Stimulated activated CD4-positive, alpha-beta T cell treated with anti-CD3 and anti-CD28 coated beads, TNF-alpha, amount 100 ng/mL, for 1 hour (primary cell): ENCODE measurements at places on chromosomes 11 and 22.

DNA sequence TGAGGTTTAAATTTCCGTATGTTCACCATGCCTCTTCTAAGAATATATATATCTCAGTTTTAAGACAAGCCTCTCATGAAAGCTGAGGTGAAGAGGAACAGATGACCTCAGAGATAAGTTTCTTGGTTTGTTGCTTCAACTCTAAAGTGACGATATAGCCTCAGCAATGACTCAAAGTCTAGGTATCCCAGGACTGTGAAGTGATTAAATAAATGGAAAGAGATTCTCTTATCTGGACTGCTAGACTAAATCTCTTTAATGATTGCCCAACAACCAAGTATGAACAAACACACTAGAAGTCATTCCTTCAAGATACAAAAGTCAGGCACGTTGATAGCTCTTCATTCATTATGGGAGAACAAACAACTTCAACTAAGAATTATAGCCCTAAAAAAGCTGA is 15.3 kb downstream of the CADM1 start:
- DNase-seq = no peak

GRCh38 chr22:50641696-50642607 is 14.0 kb upstream of the ARSA start:
- DNase-seq = no peak

GRCh38 chr11:103703437-103703836 is 333.0 kb upstream of the DDI1 start:
- DNase-seq = no peak

DNA sequence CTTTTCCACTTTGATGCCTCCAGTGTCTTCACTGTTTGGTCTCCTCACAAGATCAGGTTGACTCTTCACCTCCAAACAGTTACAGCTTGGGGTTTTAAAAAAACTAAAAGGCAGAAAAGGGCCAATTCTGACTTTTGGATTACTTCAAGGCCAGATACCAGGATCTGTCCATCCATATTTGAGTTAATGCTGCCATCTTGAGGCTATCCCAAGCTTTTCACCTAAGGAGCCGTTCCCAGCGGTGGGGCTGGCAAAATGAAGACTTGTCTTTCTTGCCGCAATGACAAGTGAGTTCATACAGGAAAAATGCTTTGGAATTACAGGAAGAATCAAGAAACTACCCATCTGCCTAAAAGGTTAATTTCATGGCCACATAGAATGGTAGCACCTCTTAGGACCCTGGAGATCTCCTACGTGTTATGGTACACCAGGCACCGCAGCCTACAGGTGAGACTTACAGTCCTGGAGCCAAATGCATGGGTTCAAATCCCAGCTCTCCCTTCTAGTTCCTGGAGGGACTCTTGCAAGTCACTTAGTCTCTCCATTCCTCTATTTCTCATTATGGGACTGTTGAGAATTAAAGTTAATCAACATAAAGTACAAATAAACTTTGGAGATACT is 6.0 kb upstream of the OR5B21 start:
- no peak for DNase-seq

- DNase-seq = no peak
These were observed 16.4 kb downstream of the SLC1A2 start for GRCh38 chr11:35402751-35403660.

DNA sequence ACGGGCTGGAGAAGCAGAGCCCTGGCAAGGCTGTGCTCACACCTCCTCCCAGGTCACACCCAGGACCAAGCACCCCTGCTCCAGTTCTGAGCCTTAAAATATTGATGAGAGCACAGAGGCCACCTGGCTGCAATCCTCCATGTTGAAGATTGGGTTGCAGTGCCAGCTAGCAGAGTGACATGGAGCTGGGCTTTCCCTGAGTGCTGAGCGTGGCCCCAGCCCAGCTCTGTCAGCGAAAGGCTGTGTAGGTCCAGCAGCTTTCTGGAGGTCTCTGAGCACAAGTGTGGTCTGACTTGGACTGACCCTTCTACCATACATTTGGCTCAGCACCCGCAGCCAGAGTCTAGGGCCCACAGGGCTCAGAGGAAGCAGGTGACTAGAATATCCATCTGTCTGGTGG is 4.0 kb upstream of the CHKA start:
- DNase-seq = no peak

DNA sequence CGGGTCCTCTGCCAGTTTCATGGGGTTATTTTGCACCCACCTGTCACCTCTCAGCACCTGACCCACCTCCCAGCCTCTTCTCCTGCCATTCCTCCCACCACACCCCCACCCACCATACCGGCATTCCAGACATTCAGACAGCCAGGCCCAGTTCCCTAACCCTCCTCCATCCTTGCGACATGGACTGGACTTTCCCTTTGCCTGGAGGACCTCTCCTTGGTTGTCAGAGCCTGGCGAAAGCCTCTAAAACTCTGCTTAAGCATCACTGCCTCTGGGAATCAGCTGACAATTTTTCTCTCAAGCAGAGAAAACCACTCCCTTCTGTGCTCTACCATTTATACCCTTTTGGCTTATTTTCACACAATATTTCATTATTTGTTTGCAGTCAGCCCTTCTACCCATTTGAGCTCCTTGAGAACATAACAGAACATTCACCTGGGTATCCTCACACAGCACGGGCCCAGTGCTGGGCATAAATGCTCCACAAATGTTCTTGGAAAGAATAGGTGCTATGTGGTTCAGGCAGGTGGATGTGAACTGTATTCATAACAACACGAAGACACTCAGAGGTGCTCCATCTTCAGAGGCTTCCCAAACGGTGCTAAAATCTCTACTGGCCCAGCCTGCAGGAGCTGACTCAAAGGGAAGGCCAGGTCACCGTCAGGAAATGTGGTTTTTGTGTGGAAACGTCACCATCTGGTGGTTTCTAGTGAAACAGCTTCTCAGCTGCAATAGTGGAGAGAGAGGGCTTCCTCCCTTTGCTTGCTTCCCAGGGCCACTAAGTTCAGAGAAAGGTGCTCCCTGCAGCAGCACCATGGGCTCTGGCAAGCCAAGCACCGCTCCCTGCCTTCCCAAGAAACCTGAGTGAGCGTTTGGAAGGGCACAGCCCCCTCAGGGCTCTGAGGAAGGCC is 10.4 kb downstream of the SPATA19 start:
- DNase-seq = no peak

GRCh38 chr11:20256925-20257324 is 96.7 kb upstream of the DBX1 start:
- no peak for DNase-seq

- no peak for DNase-seq
These were observed 47.1 kb upstream of the PRODH start for GRCh38 chr22:18983120-18983651.

- no peak for DNase-seq
These were observed 4.5 kb downstream of the IL18 start for GRCh38 chr11:112159098-112160065.

DNA sequence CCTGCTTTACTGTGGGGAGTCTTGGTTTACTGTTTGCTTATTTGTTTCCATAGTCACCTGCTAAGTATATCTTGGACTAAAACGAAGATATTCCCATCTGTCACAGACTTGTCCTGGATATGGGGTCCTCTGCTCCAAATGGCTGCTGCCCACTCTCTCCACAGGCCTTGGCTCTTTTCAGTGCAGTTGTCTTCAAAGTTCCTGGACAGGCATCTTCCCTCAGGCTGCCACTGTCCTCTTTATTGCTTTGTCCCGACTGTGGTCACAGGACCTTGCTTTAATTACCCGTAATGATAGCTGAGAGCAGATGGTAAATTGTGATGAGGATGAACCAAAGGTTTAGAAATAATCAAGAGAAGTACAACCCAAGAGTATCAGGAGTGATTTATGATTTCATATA is 713.9 kb upstream of the CCDC179 start:
- DNase-seq = no peak

DNA sequence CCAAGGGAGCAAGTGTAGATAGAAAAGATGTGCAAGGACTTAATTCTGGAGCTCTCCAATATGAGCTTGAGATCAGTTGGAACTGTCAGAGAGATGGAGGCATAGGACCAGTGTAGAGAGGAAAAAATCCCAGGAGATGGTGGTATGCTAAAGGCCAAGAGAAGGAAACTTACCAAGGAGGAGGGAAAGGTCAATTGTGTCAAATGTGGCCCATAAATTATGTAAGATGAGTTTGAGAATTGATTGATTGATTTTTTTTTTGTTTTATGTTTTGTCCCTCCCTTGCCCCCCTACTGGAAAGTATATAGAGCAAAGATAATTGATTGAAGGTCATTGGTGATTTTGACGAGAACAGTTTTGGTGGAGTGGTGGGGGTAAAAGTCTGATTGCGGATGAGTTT is 2.8 kb upstream of the USP2 start:
- DNase-seq = no peak

DNA sequence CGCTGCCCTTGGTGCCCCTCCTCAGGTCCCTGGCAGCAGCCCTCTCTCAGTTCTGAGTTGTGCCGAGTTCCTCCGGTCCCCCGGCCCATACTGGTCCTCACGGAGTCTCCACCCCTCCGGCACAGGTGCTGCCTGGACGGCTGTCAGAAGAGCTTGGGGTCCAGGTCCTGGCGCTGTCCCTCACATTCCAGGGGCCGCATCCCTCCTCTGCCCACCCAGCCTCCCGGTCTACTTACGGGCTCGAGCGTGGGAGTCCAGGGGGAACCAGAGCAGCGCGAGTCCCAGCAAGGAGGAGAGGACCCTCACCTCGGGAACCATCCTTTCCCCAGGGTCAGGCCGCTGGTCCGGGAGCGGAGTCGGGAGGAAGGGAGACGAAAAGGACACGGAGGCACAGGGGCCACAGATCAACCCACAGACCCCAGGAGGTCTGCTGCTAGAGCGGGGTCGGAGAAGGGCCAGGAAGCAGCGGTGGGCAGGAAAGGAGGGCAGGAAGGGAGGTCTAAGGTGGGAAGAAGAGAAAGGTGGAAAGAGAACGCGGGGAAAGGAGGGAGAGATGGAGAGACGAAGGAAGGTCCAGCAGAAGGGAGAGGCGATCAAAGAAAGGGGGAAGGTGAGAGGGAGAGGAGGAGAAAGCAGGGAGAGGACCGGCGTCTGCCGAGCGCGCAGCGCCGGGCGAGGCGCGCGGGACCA is 510 bp downstream of the CHRDL2 start:
- DNase-seq = no peak

GRCh38 chr11:111093061-111093460 is 152.5 kb upstream of the POU2AF2 start:
- DNase-seq = no peak

DNA sequence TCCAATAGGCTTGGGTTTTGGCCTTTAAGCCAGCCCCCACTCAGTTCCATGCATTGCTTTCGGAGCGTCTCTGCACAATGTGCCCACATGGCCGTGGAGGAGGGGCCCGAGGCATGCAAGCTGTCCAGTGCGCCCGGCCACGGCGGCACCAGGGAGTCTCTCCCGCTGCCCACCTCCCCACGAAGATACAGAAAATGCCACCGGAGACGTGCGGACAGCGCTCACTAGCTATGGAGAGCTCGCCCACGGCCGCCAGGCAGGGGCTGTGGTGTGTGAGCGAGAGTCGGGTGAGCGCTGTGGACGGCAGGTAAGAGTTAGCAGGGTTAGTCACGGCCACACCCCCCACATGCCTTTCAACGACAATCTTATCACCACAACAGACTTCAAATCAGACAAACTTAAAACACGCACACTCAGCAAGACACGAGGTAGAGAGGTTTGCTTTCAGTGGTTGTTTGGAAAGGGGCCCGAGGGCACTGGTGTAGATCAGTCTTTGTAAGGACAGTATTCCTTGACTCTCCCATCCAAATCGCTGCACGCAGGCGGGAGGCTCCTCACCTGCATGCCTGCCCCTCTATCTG is 18.7 kb upstream of the BID start:
- no peak for DNase-seq

DNA sequence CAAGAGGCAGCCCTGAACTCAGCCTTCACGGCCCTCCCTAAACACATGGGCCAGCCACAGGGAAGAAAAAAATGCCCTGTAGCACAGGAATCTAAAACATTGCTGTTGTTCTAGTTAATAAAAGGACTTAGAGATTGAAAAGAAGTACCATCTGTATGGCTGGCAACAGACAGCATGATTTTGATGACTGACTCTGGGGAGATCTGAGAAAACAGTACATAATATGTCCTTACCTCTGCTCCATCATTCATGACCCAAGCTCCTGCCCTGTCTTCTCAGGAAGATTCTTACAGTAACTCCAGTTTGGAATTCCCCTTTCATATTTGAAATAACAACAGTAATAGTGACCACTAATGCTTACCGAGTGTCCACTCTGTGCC is 244.2 kb downstream of the ETS1 start:
- no peak for DNase-seq

GRCh38 chr11:107682171-107682570 is 29.7 kb downstream of the SLN start:
- DNase-seq = no peak

- DNase-seq = no peak
These were observed 46.2 kb downstream of the BRSK2 start for GRCh38 chr11:1435820-1436467.

DNA sequence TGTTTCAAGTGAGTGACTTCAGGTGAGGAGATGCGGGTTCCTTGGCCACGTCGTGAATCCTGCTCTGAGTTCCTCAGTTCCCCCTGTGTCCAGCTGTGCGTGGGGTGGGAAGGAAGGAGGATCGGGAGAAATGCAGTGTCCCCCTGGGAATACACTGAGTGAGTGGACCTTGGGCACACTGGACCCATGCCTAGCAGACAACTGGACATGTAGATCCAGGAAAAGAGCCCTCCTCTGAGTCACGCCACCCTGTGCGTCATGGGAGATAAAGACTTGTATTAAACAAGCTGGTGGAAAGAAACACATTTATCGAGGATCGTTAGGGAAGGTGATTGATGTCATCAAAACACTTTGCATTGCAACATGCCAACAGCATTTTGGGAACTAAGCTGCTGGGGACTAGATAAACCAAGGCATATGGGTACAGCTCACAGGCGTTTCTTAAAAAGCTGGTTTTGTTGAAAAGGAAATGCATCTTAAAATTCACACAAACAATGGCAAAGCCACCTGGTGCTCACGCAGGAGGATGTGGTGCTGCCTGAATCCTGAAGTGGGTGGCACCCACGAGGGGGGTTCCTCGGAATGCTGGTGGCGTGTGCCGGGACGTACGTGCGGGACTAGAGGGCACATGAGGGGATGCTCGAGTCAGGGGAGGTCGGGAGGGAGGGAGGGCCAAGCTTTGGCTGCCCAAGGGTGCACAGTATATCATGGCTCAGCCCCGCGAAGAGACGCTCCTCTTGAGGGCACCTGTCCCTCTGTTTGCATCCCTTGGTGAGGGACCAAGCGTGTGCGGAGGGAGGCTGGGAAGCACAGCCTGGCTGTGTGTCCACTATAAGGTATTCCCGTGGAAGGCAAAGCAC is 303.5 kb downstream of the TBC1D22A start:
- DNase-seq = no peak

GRCh38 chr22:28570696-28571373 is 108.8 kb downstream of the TTC28 start:
- DNase-seq = no peak

DNA sequence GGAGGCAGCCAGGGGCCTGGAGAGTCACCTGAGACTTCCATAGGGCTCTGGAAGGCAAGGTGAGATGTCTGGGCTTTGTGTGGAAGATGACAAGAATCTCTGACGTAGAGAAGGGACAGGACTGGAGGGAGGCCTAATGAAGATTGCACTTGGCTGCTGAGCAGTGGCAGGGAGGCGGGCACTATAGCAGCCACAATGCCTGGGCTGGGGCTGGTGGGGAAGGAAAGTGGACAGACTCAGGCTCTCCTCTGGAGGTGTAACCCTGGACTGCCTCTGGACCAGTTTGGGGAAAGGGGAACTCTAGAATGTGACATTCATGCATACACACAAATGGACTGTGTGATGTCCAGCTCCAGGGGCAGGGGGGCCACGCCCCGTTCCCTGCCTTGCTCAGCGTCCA is 34.3 kb upstream of the CYP2D6 start:
- DNase-seq = no peak

GRCh38 chr11:68372625-68373024 is 60.2 kb downstream of the LRP5 start:
- DNase-seq = no peak
